ENCODE measurements at places on chromosomes 1 and 21.

DNA sequence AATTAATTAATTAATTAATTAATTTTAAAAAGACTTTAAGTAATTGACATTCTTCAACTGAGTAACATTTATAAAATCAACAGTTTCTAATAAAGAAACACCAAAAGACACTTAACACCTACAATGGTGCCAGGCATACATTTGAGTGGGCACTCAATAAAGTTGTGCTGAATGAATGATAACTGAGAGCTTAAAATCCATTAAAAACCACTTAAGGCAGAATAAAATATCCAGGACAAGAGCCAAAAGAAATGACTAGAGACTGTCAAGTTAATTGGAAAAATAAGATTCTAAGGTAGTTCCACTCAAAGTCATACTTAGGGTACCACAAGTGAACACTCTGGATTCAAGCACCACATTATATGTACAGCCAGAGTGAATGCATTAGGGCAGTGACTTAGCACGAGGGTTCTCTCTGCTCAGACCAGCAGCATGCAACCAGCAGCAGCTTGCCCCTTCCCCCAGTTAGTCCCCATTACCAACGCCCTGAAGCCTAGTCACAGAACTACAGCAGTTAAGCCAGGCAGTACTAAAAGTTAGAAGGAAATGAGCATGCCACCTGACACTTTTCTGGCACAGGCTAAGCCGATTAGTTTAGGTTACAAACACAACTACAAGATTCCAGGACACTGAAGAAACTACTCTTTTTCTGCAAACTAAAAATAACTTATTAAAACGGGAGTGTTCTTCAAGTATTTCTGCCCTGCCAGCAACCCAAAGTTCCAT lies 46.5 kb downstream of the LUZP1 start:
- H3K36me3 ChIP-seq = no peaks in the 10 kb centered on the region
- H3K4me3 ChIP-seq = no peak overlapping the region
- DNase-seq = no peak
- no peak overlapping the region for H3K27ac ChIP-seq
- peaks cover 39% of the 10 kb centered on the region for H3K4me1 ChIP-seq

GRCh38 chr1:167344112-167344511 lies 123.4 kb downstream of the POU2F1 start:
- no peaks in the 10 kb centered on the region for H3K36me3 ChIP-seq
- H3K27me3 ChIP-seq = no peaks in the 10 kb centered on the region
- no peak overlapping the region for H3K4me3 ChIP-seq
- no peak for DNase-seq

DNA sequence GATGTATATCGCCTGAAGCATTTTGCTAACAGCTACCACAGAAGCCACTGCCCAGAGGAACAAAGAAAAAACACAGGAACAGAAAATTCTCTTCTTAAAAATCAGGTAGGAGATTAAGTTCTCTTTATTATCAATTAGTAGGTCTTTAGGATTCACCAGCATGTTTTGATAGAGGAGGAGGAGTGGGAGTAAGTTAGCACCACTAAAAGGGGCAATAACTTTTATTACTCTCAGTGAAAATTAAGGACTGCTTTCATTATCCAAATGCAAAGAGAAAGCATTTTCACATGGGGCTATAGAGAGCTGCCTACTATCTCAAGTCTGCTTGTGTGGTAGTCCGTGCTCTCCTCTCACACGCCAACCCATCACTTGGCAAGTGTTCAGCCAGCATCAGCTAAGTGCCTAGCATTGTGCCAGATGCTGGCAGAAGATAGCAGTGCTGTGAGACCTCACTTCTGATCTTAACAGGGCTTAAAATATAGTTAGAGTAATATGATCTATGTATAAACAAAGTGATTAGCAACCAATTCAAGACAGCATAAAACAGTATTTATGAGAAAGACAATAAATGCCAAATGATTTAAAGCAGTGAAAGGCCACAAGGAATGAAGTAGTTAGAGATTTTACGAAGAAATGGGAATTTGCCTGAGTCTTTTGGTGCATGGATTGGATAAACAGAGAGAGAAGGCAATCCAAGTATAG lies 39.8 kb downstream of the ASTN1 start:
- no peaks in the 10 kb centered on the region for H3K4me1 ChIP-seq
- H3K36me3 ChIP-seq = no peaks in the 10 kb centered on the region
- no peak overlapping the region for H3K27ac ChIP-seq
- no peak overlapping the region for H3K4me3 ChIP-seq
- no peaks in the 10 kb centered on the region for H3K27me3 ChIP-seq

GRCh38 chr1:44733365-44733764 lies 2.4 kb upstream of the RNU5D-1 start:
- no peak overlapping the region for H3K4me3 ChIP-seq
- no peak overlapping the region for H3K27ac ChIP-seq
- H3K27me3 ChIP-seq = no peaks in the 10 kb centered on the region
- no peaks in the 10 kb centered on the region for H3K36me3 ChIP-seq
- H3K4me1 ChIP-seq = peaks cover 20% of the 10 kb centered on the region

DNA sequence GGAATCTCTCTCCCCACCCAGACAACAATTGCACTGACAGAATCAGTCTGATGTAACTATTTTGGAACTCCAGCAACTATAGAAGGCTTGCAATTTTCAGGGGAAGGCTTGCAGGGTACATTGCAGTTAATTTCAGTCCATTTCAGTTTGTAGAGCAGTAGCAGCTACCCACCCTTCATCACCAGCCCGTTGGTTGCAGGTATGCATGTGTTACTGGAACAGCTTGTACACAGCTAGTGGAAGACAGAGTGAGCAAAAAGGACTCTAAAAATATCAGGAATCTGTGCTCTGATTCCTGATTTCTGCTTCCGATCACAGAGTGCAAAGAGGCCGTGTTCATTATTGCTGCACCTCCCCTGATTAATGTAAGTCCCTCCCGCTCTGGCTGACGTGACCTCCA lies 449.0 kb downstream of the NPHP4 start:
- no peaks in the 10 kb centered on the region for H3K36me3 ChIP-seq
- DNase-seq = no peak
- H3K4me1 ChIP-seq = peaks cover 4% of the 10 kb centered on the region
- H3K27ac ChIP-seq = no peak overlapping the region
- H3K27me3 ChIP-seq = peaks cover 15% of the 10 kb centered on the region

DNA sequence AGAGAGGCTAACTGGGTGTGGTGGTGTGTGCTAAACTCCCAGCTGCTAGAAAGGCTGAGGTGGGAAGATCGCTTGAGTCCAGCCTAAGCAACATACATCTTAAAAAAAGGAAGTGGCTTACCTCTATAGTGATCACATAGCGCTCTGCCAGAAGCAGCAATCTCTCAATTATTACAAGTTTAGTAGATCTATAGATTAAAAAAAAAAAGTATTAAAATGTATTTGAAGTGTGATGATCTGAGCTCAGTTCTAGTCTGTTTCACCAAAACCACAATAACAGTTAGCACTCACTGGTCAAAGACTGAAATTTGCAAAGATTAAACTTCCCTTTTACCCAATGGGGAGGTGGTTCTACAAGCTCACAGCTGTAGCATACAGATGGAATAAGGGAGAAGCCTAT lies 76.3 kb downstream of the USP24 start:
- H3K36me3 ChIP-seq = peaks cover 26% of the 10 kb centered on the region
- peak overlapping the region; percentile 63 for H3K27ac ChIP-seq
- no peaks in the 10 kb centered on the region for H3K27me3 ChIP-seq
- peak overlapping the region; percentile 24 for H3K4me3 ChIP-seq

DNA sequence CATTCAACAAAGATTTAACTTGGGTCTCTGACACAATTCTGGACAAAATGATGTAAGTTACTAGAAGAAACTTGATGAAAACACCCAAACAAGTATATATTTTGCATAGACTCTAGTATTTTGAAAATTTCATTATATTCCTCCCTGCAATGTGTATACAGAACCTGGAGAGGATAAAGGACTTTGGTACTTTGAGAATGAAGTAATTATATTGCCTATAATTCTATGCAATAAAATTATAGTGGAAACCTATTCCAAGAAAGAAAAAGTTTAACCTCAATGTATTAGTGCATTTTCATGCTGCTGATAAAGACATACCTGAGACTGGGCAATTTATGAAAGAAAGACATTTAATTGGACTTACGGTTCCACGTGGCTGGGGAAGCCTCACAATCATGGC lies 1146.1 kb downstream of the KCNT2 start:
- H3K4me3 ChIP-seq = no peak overlapping the region
- no peaks in the 10 kb centered on the region for H3K36me3 ChIP-seq
- H3K4me1 ChIP-seq = no peaks in the 10 kb centered on the region
- DNase-seq = no peak

GRCh38 chr1:181152892-181153633 lies 64.6 kb downstream of the IER5 start:
- H3K4me3 ChIP-seq = no peak overlapping the region
- peaks cover 45% of the 10 kb centered on the region for H3K4me1 ChIP-seq
- H3K36me3 ChIP-seq = peaks cover 4% of the 10 kb centered on the region
- DNase-seq = no peak
- H3K27ac ChIP-seq = no peak overlapping the region

DNA sequence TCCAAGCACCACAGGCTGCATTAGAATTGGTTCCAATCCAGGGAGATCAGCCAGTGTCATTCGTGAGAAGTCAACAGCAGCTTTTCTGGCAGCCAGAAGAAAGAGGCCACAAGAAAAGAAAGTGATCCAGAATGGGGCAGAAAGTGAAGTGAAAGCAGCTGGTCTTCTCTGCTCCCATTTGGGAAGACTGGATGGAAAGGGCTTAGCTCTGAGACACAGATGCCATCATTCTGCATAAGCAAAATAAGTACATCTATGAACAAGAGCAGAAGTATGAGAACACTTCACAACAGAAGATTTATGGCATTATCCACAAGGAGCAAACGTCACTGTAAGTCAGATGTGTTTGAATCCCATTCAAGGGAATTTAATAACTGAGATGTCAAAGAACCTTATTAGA lies 326.5 kb upstream of the ESRRG start:
- H3K27ac ChIP-seq = no peak overlapping the region
- H3K4me1 ChIP-seq = no peaks in the 10 kb centered on the region
- no peak overlapping the region for H3K4me3 ChIP-seq
- H3K27me3 ChIP-seq = no peaks in the 10 kb centered on the region
- H3K36me3 ChIP-seq = no peaks in the 10 kb centered on the region

- no peak for DNase-seq
- no peaks in the 10 kb centered on the region for H3K36me3 ChIP-seq
- no peaks in the 10 kb centered on the region for H3K27me3 ChIP-seq
These were observed 237.2 kb downstream of the KAZN start for GRCh38 chr1:14835725-14836124.

GRCh38 chr1:197049100-197049499 lies 18.0 kb downstream of the F13B start:
- peaks cover 3% of the 10 kb centered on the region for H3K27me3 ChIP-seq
- no peaks in the 10 kb centered on the region for H3K4me1 ChIP-seq
- no peak overlapping the region for H3K4me3 ChIP-seq
- H3K27ac ChIP-seq = no peak overlapping the region

DNA sequence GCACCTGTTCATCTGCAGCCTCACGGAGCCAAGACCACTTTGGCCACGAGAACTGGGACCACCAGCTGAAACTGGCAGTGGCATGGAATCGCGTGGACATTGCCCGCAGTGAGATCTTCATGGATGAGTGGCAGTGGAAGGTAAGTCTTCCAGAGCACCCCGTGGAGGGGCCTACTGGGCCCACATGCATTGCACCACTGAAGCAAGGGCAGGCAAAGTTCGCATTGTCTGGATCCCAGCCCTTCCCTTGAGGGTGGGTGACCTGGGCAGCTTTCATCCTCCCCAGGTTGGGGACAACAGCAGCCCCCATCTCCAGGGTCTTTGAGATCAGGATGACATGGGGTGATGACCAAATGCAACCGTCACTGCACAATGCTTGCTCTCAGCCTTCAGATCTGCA lies 37.5 kb downstream of the TRPM2 start:
- H3K27me3 ChIP-seq = no peaks in the 10 kb centered on the region
- H3K4me3 ChIP-seq = no peak overlapping the region
- H3K4me1 ChIP-seq = peaks cover 5% of the 10 kb centered on the region

GRCh38 chr1:153733970-153734369 lies 6.1 kb downstream of the INTS3 start:
- no peak overlapping the region for H3K4me3 ChIP-seq
- no peak overlapping the region for H3K27ac ChIP-seq
- H3K27me3 ChIP-seq = no peaks in the 10 kb centered on the region
- H3K4me1 ChIP-seq = peaks cover 20% of the 10 kb centered on the region
- no peak for DNase-seq

GRCh38 chr1:192448026-192448578 lies 127.5 kb upstream of the RGS1 start:
- H3K27me3 ChIP-seq = peaks cover 10% of the 10 kb centered on the region
- H3K4me3 ChIP-seq = no peak overlapping the region
- no peaks in the 10 kb centered on the region for H3K4me1 ChIP-seq
- H3K27ac ChIP-seq = no peak overlapping the region
- DNase-seq = no peak

DNA sequence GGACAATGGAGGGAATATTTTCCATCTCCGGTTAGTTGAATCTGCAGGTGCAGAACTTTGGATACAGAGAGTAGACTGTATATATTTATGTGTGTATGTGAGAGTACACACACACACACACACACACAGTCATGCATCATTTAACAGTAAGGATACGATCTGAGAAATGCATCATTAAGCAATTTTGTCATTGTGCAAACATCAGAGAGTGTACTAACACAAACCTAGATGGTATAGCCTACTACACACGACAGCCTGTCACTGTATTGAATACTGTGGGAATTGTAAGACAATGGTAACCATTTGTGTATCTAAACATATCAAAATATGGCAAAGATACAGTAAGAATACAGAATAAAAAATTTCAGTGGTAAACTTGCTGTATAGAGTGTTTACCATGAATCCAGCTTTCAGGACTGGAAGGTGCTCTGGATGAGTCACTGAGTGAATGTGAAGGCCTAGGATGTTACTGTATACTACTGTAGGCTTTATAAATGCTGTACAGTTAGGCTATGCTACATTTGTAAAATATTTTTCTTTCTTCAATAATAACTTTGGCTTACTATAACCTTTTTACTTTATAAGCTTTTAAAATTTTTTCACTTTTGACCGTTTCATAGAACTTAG lies 138.5 kb downstream of the ZZZ3 start:
- no peaks in the 10 kb centered on the region for H3K4me1 ChIP-seq
- no peak overlapping the region for H3K27ac ChIP-seq
- no peak for DNase-seq
- H3K4me3 ChIP-seq = no peak overlapping the region

All from T-helper 2 cell treated with Interferon-gamma antibody and Interleukin-4, amounts not matched to agents 5 μg/mL and 100 μg/mL, for 36 hours (primary cell).